HCT116 (cell line): ENCODE measurements at places on chromosomes 3 and 15. TPM values are rescaled to one million over a fixed set of nuclear protein-coding genes. Genes with fewer than 3 reads are reported as not detected.

Gene CSPG4
- 18.1 TPM for total RNA-seq

Gene SEMA3F
- 15.7 TPM for total RNA-seq

Gene LRRIQ4
- total RNA-seq = not detected

Gene GPR160
- total RNA-seq = 9.9 TPM

Gene CHST2
- total RNA-seq = 1.7 TPM

Gene APEH
- total RNA-seq = 246 TPM

GRCh38 chr15:40130799-40131502 lies 22.3 kb upstream of the BMF start:
- no peaks in the 10 kb centered on the region for H3K4me1 ChIP-seq
- no peak overlapping the region for H3K4me3 ChIP-seq
- DNase-seq = no peak

GRCh38 chr15:24745290-24745689 lies 69.7 kb downstream of the NPAP1 start:
- H3K27ac ChIP-seq = no peak overlapping the region
- no peak overlapping the region for H3K4me3 ChIP-seq
- H3K36me3 ChIP-seq = no peaks in the 10 kb centered on the region

DNA sequence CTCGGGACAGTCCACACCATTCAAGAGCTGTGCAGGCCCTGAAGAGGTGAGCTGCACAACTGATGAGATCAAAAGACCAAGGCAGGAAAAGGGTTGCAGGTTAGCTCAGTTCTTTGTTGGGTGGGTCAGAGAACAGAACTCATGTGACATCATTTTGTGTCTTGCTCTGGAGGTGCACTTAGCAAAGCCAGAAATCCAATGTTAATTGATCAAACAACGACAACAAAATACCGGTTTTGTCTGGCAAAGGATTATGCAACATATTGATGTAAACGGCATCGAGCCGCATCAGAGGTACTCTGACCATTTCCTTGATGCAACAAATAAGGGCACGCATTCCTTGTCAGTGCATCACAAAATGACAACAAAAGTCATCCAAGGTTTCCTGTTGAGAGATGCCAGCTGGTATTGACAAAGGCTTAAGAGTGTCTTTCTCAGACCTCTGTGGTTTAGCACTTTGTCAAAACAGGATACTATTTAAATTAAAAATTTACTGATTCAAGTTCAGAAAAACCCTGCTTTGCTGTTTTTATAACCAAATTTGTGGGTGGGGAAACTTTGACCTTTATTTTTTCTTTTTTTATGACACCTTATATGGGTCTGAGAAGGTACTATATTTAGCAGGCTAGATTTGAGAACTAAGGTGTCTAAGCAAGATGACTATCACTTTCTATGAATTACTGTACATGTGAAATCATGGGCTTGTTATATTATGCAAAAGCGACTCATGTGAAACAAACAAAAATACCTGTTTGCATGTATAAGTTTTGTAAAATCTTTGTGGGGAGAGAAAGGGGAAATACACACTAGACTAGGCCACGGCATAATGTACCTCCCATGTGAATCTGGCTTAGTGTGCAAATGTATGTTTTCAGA lies 496.1 kb downstream of the FOXP1 start:
- no peak overlapping the region for H3K27ac ChIP-seq
- no peaks in the 10 kb centered on the region for H3K4me1 ChIP-seq
- H3K27me3 ChIP-seq = no peaks in the 10 kb centered on the region
- H3K36me3 ChIP-seq = no peaks in the 10 kb centered on the region

DNA sequence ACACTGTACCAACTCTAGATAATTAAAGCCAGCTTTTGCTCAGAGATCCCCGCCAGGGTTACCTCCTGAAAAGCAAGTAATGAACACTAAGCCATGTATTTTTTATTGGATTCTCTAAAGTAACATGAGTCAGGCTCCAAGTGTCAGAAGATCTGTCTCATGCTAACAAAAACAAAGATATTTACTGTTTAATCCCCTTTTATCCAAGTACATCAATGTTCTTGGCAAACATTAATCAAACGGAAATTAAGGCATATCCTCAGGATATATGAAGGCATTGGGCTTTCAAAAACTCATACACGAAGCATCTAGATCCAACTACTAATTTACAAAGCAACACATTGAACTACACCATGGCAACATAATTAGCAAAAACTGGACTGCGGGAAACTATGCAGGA lies 37.2 kb downstream of the MYO5A start:
- no peaks in the 10 kb centered on the region for H3K36me3 ChIP-seq
- H3K4me3 ChIP-seq = no peak overlapping the region
- no peak overlapping the region for H3K27ac ChIP-seq
- peaks cover 14% of the 10 kb centered on the region for H3K4me1 ChIP-seq

GRCh38 chr3:128683957-128684356 lies 33.3 kb upstream of the RPN1 start:
- no peak overlapping the region for H3K27ac ChIP-seq
- DNase-seq = no peak
- H3K4me1 ChIP-seq = peaks cover 33% of the 10 kb centered on the region
- no peaks in the 10 kb centered on the region for H3K36me3 ChIP-seq
- H3K4me3 ChIP-seq = no peak overlapping the region

DNA sequence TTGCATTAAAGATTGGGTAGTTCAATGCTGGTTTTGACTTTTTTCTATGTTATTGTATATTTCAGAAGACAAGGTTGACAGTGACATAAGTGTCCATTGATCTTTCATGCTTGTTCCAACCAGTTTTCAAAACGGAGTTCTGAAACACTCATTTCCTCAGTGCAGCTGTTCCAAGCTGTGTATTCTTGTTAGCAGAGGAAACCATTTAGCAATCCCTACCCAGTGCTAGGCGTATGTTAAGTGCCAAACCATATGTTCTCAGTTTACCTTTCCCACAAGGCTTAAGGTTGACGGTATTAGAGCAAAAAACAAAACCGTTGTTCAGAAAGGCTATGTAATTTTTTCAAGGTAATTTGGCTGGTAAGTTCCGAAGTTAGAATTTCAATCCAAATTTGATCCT lies 9.1 kb downstream of the ATOSA start:
- no peak overlapping the region for H3K4me3 ChIP-seq
- H3K36me3 ChIP-seq = no peaks in the 10 kb centered on the region
- no peak overlapping the region for H3K27ac ChIP-seq
- DNase-seq = no peak
- H3K27me3 ChIP-seq = no peaks in the 10 kb centered on the region

DNA sequence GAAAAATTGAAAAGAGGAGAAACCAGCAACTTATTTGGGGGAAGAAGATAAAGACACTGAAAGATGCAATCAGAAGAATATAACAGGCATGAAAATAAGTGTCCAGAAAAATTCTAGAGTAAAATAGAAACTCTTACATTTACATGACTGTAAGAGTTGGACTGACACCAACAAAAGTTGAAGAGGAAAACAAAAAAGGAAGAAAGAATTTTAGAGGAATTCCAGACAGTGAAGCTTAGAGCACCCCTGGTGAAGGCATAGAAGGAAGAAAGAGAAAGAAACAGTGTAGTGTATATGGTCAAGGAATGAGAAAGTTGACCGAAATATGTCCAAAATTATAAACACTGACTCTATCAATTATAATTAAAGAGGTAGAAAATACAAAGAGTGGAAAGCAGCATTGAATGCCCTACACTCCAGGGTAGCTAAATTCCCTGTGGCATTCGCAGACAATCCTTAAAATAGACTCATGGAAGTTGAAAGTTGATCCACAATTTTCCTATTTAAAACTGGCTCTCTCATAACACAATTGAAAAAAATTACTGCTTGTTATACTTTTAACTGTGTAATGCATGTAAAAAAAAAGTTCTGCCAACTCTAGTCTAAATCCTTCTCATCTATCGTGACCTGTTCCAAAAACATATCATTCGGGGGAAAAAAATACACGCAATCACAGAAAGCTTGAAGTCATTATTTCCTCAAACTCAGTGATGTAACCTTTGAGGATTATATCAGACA lies 102.6 kb upstream of the ABI3BP start:
- H3K27me3 ChIP-seq = no peaks in the 10 kb centered on the region
- no peaks in the 10 kb centered on the region for H3K4me1 ChIP-seq
- H3K36me3 ChIP-seq = no peaks in the 10 kb centered on the region
- no peak overlapping the region for H3K4me3 ChIP-seq

- peaks cover 6% of the 10 kb centered on the region for H3K36me3 ChIP-seq
- H3K27me3 ChIP-seq = no peaks in the 10 kb centered on the region
- H3K4me1 ChIP-seq = peaks cover 31% of the 10 kb centered on the region
- H3K4me3 ChIP-seq = peak overlapping the region; percentile 62
- peak overlapping the region; percentile 93 for H3K27ac ChIP-seq
- DNase-seq = peak; percentile 92
These were observed 6.3 kb upstream of the PKM start for GRCh38 chr15:72237029-72237852.

DNA sequence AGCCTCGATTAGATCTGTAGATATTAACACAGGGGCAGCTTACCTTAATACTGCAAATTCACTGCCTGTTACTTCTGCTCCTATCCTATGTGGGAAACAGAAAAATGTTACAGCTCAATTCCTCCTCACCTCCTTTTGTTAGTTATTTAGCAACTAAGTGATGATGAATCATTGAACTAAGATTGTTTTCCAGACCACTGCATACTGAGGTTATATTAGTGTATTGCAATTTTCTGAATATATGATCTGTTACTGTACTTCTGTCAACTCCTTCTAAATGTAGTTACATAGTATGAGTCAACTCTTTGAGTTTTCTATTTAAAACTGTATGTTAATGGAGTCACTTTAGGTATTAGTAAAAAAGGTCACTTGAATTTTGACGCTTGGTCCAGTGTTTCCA lies 331.5 kb upstream of the SLCO3A1 start:
- H3K27me3 ChIP-seq = peaks cover 5% of the 10 kb centered on the region; the same call in 1 of the 2 replicates
- H3K36me3 ChIP-seq = no peaks in the 10 kb centered on the region
- no peak overlapping the region for H3K27ac ChIP-seq
- DNase-seq = no peak
- no peaks in the 10 kb centered on the region for H3K4me1 ChIP-seq

GRCh38 chr3:185737020-185737419 lies 87.8 kb downstream of the IGF2BP2 start:
- peaks cover 59% of the 10 kb centered on the region for H3K4me1 ChIP-seq
- DNase-seq = no peak
- H3K27ac ChIP-seq = no peak overlapping the region

DNA sequence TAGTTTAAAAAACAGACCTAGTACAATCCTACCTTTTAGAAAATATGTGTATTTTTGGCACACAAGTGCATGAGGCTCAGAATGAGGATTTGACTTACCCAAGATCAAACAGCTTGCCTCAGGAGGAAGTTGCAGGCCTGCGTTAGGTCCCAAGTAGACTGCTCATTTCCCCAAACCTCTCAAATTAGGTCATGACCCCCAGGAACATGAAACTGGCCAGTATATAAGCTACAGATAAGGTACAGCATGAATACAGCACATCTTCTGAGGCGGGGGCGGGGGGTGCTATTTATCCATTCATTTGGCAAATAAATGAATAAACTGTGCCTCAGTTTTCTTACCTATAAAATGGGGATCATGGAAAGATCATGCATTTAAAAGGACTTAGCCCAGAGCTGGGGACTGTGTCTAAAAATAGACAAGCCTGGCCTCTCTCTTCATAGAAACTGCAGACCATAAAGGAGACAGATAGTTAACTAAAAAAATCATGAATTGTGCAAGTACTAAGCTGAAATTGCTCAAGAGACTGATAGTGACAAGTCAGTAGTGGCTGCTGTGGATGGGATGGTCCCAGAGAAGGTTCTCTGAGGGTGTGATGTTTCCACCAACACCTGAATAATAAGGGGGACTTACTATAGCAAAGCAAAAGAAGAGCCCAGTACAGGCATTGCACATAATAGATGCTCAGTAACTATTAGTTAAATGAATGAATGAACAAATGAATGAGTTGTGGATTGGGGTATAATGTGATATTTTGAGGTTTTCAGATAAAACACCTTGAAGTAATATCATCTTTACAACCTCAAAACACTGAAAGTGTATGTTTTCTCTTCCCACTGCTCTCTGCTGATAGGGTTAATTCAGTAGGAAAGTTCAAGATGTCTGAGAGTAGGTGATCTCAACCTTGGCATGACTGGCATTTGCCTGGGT lies 258.5 kb upstream of the PROK2 start:
- H3K36me3 ChIP-seq = no peaks in the 10 kb centered on the region
- no peak for DNase-seq
- H3K27me3 ChIP-seq = peaks cover 4% of the 10 kb centered on the region; the same call in 1 of the 2 replicates
- H3K4me3 ChIP-seq = no peak overlapping the region
- no peak overlapping the region for H3K27ac ChIP-seq

GRCh38 chr3:72756900-72757299 lies 91.3 kb downstream of the SHQ1 start:
- no peak overlapping the region for H3K27ac ChIP-seq
- H3K4me3 ChIP-seq = no peak overlapping the region
- H3K27me3 ChIP-seq = no peaks in the 10 kb centered on the region
- no peak for DNase-seq

DNA sequence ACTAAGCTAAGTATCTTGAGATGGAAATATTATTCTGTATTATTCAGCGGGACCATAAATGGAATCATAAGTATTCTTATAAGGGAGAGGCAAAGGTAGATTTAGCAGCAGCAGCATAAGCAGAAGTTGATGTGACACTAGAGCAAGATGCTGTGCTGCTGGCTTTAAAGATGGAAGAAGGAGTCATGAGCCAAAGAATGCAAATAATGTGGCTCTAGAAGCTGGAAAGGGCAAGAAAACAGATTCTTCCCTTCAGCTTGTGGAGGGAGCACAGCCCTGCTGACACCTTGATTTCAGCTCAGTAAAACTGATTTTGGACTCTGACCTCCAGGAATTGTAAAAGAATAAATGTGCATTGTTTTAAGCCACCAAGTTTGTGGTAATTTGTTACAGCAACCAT lies 144.2 kb upstream of the ANKRD28 start:
- no peaks in the 10 kb centered on the region for H3K36me3 ChIP-seq
- no peak overlapping the region for H3K27ac ChIP-seq
- H3K4me1 ChIP-seq = no peaks in the 10 kb centered on the region
- no peak overlapping the region for H3K4me3 ChIP-seq
- no peaks in the 10 kb centered on the region for H3K27me3 ChIP-seq
- no peak for DNase-seq

DNA sequence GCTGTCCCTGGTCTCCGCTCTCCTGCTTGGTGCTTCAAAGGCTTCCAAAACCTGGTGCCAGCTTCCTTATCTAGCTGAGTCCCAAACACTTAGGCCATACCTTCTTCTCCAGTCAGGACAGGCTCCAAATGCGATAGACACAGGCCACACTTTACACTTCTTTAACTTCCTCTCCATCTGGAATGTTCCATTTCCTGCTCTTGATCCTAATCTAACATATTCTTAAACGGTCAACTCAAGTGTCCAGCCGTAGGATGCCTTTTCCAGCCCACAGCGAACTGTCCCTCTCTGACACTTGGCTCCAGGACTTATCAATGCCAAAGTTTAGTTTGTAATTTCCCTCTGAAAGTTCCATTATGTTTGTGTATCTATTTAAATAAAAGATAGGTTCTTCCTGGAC lies 19.2 kb upstream of the PLA2G4F start:
- H3K27ac ChIP-seq = no peak overlapping the region
- no peak for DNase-seq
- no peaks in the 10 kb centered on the region for H3K27me3 ChIP-seq

DNA sequence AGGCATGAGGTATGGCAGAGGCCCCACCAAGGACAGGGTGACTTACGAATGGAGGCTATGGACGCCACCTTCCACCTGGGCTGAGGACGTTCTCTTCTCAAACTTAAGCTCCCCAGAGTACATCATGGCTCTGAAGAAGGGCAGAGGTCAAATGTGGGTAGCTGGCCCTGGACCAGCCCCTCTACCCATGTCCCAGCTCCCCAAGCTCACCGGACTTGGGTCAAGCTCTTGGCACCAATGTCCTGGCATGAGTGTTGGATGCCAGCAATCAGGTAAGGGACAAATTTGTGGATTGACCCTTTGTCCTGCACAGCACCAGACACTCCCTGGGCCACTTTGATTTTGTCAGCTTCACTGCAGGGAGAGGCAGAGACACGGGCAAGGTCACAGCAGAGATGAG lies 2.5 kb downstream of the NDUFAF3 start:
- H3K36me3 ChIP-seq = peaks cover 18% of the 10 kb centered on the region
- DNase-seq = no peak
- H3K4me1 ChIP-seq = peaks cover 15% of the 10 kb centered on the region
